ENCODE measurements at places on chromosomes 2 and 18. TPM values are rescaled to one million over a fixed set of nuclear protein-coding genes. Genes with fewer than 3 reads are reported as not detected.

DNA sequence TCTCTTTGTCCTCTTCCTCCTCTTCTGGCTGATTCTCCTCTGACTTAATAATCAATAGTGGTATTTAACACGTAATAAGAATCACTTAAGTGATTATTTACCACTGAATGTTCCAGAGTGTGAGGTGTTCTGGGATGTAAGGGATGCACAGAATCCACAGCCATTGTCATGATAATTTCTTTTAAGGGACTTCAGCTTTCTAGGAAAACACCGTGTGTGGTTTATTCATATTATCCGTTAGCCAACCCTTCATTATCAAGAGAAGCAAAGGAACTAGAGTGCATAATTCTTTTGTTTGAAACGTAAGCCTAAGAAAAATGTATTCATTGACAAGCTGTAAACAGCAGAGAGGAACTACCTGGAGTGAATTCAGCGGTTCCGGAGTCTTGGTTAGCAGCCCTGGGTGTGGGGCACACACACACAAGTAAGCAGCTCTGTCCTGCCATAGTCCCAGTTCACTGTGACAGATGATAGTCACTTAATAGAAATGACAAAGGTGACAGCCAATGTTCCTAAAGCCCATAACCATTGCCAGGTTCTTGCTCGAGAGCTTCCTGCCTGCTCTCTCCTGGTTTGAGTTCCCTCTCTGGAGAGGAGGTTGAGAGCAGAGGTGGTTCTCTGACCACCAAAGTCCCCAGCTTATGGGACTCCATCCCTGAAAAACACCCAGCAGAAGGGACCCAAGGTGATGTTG is 101.9 kb downstream of the ACOXL start:
- no peak for DNase-seq

GRCh38 chr2:189152483-189152882 is 27.1 kb downstream of the COL5A2 start:
- DNase-seq = peak; percentile 73

DNA sequence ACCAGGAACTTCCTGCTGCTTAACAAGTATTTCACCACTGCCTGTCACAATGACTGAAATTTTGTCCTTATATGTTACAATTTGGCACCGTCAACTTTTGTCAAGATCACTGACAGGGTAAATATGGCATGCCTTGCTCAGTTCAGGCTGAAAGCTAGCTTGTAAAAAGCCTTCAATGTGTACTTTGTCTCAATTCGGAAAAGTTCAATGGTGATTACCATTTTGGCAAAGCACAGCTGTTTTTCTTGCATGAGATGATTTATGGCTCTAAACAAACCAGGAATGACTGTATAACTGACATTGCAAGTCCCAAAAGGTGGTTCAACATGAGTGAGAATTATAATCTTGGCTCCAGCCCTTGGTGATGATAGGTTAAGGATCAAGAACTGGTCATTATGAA is 1255.2 kb downstream of the CNTNAP5 start:
- no peak for DNase-seq

GKN1 gene
- total RNA-seq = not detected

LBX2 gene
- total RNA-seq = 1.2 TPM

IL36B gene
- not detected for total RNA-seq

WDSUB1 gene
- total RNA-seq = 6.1 TPM

NT5C1B gene
- not detected for total RNA-seq

DNA sequence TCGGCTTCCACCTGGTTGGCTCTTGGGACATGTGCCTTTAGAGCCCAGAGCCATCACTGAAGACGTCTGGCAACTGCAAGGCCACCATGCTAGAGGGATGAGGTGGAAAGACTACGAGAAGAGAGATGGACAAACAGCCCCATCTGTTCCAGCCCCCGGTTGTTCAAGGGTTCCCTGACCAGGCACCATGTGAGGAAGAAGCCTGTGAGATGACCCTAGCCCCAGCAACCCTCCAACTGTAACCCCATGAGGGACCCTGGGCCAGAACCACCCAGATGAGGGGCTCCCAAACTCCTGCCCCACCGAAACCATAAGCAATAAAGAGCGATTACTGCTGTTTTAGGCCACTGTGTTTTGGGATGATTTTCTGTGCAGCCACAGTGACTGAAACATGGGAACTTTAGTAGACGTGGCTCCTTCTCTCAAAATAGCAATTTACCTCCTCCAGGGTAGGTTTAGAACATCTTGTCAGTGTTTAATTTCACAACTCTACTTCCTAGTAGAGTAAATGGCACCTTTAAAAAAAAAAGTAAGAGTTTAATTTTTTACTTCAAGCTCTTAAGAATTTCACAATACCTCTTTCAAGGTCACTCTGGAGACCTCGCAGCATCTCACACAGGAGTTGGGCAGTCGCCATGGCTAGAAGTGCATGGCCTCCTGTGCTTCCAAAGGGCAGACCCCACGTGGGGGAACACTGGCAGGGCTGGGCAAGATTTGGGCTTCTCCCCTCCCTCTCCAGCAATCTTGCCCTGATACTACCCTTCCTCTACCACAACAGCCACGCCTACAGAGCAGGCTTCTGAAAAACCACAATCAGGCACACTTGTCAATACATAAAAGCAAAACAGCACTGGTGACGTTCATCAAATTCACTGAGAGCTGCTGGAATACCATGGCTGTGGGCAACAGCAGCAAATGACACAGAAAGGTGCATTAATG is 48.8 kb downstream of the TMEM163 start:
- no peak for DNase-seq

DNA sequence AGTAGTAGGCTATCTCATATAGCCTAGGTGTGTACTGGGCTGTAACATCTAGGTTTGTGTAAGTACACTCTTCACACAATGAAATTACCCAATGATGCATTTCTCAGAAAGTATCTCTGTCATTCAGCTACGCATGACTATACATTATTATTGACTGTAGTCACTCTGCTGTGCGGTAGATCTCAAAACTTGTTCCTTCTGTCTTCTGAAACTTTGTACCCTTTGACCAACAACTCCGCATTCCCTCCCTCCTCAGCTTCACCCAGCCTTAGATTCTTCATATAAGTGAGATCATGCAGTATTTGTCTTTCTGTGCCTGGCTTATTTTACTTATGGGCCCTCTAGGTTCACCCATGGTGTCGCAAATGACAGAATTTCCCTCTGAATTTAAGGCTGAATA is 49.0 kb downstream of the TAF1B start:
- DNase-seq = no peak

- DNase-seq = no peak
Observed at GRCh38 chr2:157470321-157470720, 26.4 kb upstream of the CYTIP start.

- no peak for DNase-seq
Observed at GRCh38 chr2:62303788-62304187, 107.9 kb downstream of the B3GNT2 start.

GRCh38 chr18:55487997-55488396 is 100.0 kb downstream of the TCF4 start:
- DNase-seq = no peak

GRCh38 chr18:43620936-43621335 is 343.6 kb upstream of the SYT4 start:
- DNase-seq = peak; percentile 2

- DNase-seq = no peak
Observed at GRCh38 chr18:56199580-56200330, 438.6 kb downstream of the TXNL1 start.

- DNase-seq = no peak
Observed at GRCh38 chr2:142742371-142743214, 134.9 kb upstream of the KYNU start.

- DNase-seq = no peak
Observed at GRCh38 chr18:27750923-27751322, 426.0 kb downstream of the CDH2 start.

DNA sequence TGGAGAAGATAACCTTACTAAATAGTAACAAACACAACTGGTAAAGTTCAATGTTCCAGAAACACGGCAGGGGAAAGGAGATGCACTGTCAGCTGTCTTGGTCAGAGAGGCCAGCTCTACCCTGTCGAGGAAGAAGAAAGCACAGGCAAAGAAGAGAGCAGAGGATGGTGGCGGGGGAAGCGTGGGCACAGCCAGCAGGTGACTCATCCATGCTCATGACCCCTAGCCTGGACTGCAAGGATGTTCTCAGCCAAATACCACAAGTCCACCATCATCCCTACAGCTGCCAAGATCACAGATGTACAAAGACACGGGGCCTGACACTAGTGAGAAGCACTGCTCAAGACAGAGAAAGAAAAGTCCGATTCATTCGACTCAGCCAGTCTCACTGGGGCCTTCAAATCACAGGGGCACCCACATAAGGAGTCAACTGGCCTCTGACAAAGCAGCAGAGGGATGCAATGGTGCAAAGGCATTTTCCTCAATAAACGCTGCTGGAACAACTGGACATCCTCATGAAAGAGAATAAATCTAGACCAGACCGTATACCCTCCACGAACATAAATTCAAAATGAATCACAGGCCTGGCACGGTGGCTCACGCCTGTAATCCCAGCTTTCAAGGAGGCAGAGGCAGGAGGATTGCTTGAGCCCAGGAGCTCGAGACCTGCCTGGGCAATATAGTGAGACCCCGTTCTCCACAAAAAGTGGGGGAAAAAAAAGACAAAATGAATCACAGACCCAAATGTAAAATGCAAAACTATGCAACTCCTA is 5.6 kb downstream of the DTYMK start:
- no peak for DNase-seq

DNA sequence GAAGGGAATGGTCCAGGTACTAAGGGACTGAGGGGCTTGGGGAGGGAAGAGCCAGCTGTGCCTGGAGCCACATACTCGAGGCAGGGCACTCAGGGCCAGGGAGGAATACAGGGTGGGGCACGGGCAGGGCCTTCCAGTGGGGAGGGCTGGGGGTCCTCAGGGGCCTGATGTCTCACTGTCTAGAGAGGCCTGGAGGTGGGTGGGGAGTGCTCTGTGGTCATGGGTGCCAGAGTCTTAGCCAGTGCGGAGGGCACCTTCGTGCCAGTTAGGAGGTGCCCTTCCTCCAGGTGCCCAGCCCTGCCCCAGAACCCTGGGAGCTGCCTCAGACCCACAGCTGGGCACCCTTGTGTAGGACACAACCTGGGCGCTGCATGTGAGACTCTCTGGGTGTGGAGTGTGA is 81.2 kb downstream of the SMAD7 start:
- no peak for DNase-seq

KCNIP3 gene
- total RNA-seq = 3.4 TPM

- DNase-seq = no peak
Observed at GRCh38 chr18:21300908-21301200, 58.8 kb downstream of the GREB1L start.

- DNase-seq = no peak
Observed at GRCh38 chr2:179096090-179096489, 46.2 kb upstream of the CCDC141 start.

DNA sequence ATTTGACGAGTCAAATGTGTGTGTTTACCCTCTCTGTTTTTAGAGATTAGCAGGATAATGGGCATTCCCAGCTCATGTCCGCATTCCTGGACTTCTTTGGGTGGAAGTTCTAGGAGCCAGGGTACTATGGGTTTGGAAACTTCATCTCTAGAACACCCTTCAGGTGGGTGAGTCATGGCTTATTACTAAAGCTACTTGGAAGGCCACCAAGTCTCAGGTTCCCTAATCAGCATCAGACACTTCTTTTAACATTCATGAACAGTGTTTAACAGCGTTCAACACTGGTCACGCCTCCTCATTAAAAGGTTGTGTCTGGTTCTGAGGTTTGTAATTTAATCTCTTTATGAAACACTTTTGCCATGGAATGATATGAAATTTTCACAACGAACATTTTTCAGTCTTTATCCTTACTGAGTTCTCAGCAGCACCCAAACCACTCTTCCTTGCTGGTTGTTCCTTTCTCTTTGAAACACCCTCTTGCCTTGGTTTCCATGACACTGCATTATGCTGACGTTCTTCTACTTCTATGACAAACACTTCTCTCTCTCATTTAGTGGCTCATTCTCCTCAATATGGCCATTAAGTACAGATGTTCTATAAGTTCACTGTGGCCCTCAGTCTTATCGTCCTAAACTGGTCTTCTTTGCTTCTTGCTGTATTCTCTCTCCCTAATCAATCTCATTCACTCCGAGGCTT is 49.3 kb downstream of the MMADHC start:
- no peak for DNase-seq

GRCh38 chr2:161283926-161284325 is 24.3 kb upstream of the PSMD14 start:
- no peak for DNase-seq

- peak; percentile 50 for DNase-seq
Observed at GRCh38 chr2:217804791-217805667, 197.8 kb downstream of the TNS1 start.

ACYP2 gene
- total RNA-seq = 55.2 TPM

G6PC2 gene
- not detected for total RNA-seq

CPO gene
- 0.50 TPM for total RNA-seq

DNA sequence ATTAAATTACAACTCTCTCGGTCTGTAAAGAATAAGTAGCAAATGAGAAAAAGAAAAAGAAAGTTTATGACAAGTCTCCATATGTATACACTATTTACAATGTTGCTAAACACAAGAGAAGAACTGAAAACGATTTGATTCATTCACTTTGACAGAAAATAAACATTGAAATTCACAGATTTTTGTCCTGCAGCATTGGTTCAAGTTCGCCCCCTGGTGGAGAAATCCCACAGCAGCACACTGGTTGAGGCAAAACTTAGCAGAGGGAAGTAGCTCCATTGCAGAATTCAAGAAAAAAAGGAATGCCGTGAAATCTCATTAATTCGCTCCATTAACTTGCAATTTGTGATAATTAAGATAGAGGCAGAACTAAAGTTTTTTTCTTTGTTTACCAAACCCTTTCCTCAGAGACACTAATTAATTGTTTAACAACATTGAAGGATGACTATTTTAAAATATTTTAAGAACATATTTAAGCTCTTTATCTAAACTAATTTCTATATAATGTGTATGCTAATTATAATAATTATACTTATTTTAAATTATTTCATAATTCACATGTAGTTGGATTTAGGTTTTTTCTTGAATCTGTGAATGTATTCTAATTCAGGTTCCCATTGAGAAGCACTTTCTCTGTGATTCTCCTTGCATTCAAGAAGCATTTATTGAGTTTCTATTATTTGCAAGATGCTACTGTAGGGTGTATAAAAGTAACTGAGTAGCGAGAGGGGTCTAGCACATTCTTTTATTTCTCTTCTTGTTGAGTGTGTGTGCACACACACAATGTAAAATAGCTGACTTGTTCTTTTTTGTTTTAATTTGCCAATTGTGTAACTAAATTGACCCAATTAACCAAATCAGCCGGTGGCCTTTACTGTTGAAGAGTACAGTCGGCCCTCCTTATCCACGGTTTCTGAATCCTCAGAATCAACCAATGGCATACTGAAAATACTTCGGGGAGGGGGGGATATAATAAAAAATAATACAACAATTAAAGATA is 74.1 kb downstream of the COL4A3 start:
- peak; percentile 83 for DNase-seq

All from right cardiac atrium (tissue), 5 donors.